Left ventricle myocardium inferior (tissue), 1 donor: ENCODE measurements at places on chromosomes 2 and 18. TPM values are rescaled to one million over a fixed set of nuclear protein-coding genes. Genes with fewer than 3 reads are reported as not detected.

Gene HOXD11
- not detected for total RNA-seq

DNA sequence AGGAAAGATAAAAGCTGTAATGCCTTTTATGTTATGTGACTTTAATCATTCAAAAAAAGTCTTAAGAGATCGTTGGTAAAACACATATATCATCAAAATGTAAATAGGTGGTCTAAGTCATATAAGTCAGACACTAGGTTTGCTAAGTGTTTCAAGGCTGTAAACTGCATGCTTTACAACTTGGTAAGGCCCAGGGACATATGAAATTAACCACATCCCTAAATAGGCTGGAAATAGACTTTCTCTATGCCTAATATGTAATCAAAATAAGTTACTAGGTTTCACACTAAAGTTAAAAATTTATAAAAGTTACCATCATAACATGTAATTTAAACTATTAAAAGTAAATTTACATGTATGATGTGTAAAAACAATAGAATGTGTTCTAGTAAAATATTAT lies 946.3 kb upstream of the LRATD1 start:
- no peak for DNase-seq

Gene SLC4A5
- 2.3 TPM for total RNA-seq

Gene COL6A3
- total RNA-seq: 57.1 TPM

DNA sequence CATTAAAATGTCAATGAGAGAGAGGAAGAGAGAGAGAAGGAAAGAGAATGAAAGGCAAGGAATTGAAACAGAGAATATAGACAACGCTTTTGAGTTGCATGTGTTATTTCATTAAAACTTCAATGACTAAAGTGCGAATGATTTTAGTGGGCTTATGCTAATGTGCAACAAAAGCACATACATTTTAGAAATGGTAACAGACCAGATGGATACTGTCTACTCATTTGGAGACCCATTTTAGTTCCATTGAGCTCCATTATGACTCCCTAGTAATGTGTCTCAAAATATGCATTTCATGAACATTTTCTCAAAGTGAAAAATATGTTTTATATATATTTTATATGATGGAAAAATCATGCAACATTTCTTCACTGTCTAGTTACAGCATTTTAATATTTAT lies 622.2 kb upstream of the GCFC2 start:
- no peak for DNase-seq

Gene NCKAP5
- 6.0 TPM for total RNA-seq

DNA sequence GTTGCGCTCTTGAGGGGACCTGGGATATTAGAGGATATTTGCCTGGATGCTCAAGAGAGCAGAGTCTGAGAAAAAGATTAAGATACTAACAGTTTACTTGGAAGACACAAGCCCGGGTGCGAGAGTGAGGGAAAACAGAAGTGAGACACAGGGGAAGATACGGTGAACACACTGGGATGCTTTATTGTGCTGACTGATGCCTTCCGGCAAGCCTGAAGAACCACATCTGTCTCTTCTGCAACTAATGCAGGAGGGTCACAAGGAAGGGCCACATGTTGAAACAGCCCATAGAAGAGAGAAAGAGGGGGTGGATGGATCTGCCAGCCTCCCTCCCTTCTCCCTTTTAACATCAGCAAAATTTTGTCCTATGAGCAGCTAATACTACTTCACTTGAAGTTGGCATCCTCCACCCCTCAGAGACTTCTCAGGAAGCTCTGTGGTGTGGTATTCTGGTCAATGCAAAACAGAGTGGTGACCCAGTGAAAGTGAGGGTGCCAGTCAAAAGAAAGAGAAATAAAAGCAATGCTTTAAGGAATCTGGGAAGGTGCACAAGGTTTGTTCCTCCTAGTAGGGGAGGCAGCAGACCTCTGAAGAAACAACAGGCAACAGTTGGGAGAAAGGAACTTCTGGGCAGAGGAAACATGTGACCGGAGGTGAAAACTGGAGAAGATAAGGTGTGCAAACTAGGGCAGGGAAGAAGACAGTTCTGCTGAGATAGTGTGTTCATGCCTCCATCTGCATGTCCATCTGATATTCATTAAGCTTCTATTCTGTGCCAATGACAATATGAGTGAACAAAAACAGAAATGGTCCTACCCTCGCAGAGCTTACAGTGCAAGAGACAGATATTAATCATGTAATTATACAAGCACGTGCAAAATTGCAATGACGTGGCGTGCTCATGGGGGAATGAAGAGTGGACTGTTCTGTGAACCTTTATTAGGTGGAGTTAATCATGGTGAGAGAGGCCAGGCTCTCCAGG lies 107.1 kb downstream of the LYPD6B start:
- DNase-seq: no peak

Gene PLB1
- 2.4 TPM for total RNA-seq

DNA sequence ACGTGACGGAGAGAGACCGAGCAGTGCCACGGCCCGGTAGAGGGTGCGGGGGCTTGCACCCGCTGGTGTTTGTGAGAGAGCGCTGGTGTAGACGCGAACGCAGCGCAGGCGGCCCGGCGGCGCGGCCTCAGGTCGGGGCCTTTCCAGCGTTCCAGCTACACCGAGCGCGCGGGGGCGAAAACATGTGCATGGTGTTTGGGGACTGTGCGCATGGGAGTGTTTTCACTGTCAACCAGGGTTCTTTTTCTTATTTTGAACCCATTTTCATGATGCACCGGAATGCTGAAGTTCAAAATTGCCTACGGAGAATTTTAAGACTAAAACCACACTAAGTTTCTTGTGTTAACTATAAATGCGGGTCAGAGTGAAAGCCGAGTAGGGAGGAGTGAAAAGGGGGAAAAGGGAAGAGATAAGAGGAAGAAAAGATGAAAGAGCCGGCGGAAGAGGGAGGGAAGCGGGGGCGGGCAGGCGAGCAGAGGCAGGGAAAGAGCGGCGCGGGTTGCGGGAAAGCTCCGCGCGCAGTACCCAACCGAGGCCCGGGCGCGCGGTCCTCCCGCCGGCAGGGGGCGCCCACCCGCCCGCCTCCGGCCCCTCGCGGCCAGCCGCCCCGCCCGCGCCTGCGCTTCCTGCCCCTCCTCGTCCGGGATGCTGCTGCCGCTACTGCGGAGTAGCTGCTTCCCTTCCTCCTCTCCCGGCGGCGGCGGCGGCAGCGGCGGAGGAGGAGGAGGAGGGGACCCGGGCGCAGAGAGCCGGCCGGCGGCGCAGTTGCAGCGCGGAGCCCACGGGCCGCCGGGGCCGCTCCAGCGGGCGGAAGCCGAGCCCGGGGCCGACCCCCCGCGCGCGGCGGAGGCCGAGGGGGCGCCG lies at the start of gene RAB12:
TSS of gene RAB12 (plus strand) at position 643 of the 864 bp plus-strand sequence. CDS start at position 646, 3 bp downstream.
- DNase-seq: peak; percentile 89

Gene CCDC142
- total RNA-seq: 5.6 TPM

- no peak for DNase-seq
Observed at GRCh38 chr2:32714521-32714920, 86.7 kb downstream of the TTC27 start.

DNA sequence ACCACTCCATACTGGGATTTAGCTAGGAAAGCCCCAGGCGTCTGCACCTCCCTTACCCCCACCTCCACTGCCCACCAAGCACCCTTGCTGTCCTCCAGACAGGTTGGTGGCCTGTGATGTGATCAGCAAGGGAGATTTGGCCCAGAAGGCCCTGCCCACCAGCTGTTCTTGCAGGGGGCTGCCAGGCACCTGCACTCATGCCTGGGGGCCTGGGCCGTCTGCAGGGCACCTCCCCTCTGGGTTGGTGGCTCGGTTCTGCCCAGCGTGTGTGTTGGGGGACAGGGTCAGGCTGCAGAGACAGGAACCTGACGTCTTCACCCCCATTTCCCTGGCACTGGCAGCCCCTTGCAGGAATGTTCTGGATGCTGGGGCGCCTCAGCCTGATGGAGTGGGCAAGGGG lies 5.8 kb downstream of the DNMT3A start:
- DNase-seq: no peak

GRCh38 chr2:207772081-207772843 lies 2.6 kb upstream of the FZD5 start:
- no peak for DNase-seq

DNA sequence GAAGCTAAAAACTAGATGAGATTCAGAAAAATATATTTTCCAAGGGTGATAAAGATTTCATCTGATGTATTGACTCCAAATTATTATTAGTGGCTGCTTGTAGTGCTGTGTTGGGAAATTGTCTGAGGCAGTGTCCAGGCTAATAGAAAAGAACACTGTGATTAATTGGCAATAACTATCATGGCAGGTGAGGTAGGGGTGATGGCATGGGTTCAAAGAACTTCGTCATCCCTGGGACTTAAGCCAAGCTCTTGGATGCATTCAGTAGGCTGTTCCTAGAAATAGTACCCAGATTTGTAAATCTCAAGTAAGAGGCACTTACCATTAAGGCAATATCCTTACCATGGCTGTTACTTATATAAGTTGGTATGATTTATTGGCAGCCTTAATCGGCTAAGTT lies 13.2 kb upstream of the RAPGEF4 start:
- DNase-seq: no peak

DNA sequence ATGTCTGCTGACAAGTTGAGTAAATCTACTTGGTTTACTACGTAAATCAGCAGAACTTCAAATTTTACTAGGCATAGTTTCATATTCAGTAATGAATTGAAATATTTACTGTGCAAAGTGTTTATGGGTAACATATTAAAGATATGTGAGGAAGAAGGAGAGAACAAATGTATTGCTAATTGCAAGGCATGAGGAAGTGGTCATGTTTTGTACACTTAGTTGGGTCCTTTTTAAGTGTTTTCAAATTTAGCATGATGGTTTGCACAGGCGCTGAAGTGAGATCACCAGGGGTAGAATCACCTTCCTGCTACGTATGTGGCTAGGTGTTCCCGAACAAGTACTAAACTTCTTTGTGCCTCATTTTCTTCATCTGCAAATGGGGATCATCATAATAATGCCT lies 1534.4 kb downstream of the LRP1B start:
- no peak for DNase-seq

DNA sequence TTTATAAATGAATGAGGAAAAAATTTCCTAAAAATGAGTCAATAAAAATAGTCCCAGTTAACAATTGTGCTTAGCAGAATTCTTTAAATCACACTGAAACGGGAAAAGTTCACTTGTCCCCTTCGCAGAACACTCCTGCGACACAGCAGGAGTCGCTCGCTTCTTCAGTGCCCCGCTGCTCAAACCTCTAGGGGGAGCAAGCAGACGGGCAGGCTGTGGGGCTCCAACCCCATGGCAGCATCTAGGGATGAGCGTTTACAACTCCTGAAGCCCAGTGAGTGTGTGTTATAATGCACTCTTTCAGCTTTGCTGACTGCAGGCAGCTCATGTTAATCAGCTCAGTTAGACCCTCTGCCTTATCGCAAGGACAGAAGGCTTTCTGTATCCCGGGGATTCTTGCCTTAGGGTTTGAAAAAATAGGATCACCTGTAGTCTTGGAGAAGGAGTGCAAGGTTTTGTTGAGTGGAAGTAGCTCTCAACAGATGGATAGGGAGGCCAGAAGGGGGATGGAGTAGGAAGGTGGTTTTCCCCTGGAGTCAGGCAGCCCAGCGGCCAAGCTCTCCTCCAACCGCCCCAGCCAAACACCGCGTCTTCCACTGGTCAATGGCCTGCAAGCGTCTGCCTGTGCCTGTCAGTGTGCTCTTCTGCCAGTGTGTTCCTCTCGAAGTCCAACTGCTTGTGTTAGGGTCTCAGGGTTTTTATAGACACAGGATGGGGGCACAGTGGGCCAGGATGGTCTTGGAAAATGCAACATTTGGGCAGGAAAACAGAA lies 1977.7 kb upstream of the LRRTM1 start:
- no peak for DNase-seq

Gene GALR1
- 0.05 TPM for total RNA-seq

- no peak for DNase-seq
Observed at GRCh38 chr2:497770-498492, 179.3 kb downstream of the TMEM18 start.
